ENCODE measurements at places on chromosomes 5 and 9. TPM values are rescaled to one million over a fixed set of nuclear protein-coding genes. Genes with fewer than 3 reads are reported as not detected.

The DNAI1 gene
- not detected for total RNA-seq

The PHPT1 gene
- total RNA-seq = 44.6 TPM

The IL33 gene
- 37.3 TPM for total RNA-seq

The FOXE1 gene
- 3.9 TPM for total RNA-seq

DNA sequence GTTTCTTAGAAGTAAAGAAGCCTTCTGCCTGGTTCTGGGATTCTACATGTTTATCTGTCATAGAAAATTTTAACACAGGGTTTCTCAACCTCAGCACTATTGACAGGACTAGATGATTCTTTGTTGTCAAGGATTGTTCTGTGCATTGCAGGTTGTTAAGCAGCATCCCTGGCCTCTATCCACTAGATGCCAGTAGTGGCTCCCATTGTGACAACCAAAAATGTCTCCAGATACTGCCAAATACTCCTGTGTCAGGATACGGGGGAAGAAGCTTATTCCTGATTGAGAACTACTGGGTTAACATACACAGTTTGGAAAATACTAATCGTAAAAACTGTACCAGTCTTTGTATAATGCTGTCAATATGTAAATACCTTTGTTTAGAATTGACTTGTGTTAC is 167.1 kb downstream of the NIPBL start:
- DNase-seq = no peak

GRCh38 chr9:123978981-123979380 is 32.6 kb upstream of the LHX2 start:
- DNase-seq = no peak

DNA sequence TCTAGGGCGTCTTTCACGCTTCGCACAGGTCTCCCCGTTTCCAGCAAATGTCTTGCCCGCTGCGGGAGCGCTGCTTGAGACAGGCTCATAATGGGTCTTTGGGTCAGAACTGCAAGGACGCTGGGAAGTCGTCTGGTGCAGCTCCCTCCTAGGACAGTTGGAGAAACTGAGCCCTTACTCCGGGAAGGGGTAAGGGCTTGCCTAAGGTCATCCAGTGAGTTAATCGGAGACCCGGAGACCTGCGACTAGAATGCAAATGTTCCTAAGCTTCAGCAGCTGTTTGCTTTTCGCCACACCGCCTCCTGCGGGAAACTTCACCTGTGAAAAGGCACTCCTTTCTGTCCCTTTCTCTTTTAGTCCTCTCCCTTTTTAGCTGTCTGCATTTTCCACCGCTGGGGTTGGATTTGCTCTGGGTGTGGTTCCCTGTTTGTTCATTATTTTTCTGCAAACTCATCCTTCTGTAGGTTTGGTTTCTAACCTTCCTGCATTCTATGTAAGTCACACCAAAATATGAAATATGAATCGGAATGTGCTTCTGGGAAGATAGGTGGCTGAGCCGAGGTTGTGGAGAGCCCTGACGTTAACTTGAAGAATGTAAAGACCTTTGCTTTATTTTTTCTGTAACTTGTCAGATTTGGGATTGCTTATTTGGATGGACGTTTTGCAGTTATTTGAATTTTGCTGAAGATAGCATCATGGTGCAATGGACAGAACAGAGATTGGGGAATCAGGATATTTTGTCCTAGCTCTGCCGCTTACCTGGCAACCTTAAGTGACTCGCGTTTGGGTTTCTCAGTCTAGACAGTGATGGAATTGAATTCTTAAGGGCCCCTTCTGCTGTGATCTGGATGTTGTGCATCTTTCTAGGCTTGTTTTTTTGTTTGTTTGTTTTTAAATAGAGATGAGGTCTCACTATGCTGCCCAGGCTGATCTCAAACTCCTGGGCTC is 909 bp downstream of the SLC36A1 start:
- peak; percentile 64 for DNase-seq

- no peak for DNase-seq
Measured at GRCh38 chr5:139694556-139695177, 46.5 kb downstream of the CXXC5 start.

- DNase-seq = no peak
Measured at GRCh38 chr5:158606233-158606632, 493.5 kb downstream of the EBF1 start.

DNA sequence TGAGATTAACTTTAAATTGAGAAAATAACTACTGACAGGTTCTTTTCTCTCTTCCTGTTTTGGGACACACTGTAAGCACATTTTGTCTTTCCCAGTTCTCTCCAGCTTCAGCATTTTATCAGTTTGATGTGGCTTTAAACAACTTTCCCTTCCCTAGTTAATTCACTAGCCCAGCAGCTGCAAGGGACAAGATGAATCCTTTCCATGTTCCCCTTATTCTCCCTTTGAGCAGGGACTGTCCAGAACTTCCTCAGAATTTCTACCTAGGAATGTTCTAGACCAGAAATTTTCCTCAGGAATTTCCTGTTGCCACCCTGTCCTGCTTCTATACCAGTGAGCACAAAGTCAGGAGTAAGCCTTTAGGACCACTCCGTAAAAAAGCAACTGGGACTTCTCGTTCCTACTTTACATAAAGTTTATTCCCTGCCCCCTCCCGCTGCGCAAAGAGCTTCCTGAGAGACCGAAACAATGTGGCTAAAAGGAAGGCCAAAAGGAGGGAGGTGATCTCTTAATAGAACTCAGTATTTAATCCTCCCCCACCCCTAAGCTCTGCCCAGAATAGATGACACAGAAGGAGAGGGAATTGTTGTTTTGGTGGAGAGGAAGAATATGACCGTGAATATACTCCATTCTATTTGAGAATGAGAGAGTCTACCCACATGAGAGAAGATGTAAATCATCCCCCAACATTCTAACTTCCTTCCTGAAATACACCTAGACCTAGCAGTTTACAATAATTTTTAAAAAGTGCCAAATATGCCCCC is 61.9 kb downstream of the GLIS3 start:
- DNase-seq = no peak

DNA sequence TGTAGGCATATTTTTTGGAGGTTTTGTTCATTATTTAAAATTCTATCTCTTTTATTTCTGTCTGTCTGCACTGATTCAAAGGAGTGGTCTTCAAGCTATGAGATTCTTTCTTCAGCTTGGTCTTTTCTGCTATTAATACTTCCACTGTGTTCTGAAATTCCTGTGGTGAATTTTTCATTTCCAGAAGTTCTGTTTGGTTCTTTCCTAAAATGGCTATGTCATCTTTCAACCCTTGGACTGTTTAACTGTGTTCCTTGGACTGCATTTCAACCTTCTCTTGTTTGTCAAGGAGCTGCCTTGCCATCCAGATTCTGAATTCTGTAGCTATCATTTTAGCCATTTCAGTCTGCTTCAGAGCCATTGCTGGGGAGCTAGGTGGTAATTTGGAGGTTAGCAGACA is 76.3 kb downstream of the CERT1 start:
- no peak for DNase-seq

DNA sequence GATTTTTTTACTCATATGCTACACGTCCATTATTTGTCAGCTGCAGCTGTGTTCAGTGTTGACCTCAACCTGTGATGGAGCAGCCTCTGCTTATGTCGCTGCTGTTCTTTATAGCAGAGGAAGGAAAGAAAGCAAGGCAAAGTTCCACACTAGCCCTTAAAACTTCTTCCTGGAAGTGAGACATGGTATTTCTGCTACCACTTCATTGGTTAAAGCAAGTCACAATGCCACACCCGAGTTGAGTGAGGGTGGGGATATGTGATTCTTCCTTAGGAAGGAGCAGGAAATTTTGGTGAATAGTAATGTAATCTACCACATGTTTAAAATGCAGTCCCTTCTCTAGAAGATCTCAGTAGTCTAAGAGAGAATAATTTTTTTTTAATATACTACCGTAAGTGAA is 224.8 kb upstream of the DMRT1 start:
- DNase-seq = no peak

- no peak for DNase-seq
Measured at GRCh38 chr5:117496801-117497200, 922.2 kb upstream of the SEMA6A start.

DNA sequence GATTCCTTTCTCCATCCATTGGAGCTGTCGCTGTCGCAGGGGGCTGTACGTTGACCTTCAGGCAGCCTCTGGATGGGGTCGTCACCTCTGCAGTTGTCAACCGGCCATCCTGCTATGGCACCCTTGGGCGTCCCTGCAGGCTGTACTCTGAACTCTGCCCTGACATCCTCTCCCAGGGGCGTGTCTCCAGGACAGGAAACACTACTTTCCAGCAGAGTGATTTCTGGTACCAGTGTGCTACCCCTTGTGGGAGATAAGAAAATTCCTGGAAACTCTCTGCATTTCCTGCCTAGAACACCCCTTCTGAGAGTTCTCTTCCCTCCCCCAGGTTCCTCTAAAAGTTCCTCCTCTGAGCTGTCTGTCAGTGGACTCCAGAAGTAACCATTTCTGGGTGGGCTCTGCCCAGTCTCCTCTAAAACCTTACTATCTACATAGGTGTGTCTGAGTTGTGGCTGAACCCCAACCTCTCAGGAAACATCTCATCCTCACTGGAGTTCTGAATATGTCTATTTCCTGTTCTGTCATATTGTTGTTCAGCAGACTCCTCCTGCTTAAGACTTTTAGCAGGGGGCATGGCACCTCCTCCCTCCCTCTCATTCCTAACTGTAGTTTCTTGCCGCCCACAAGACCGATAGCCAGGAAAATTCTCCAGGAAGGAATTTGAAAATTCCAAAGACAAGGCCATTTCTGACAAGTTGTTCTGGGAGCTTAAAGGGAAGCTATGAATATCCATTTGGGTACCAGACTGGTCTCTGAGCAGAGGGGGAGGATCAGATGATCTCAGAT is 145.3 kb upstream of the RASEF start:
- DNase-seq = no peak

GRCh38 chr9:105297442-105298075 is 53.1 kb downstream of the SLC44A1 start:
- no peak for DNase-seq

DNA sequence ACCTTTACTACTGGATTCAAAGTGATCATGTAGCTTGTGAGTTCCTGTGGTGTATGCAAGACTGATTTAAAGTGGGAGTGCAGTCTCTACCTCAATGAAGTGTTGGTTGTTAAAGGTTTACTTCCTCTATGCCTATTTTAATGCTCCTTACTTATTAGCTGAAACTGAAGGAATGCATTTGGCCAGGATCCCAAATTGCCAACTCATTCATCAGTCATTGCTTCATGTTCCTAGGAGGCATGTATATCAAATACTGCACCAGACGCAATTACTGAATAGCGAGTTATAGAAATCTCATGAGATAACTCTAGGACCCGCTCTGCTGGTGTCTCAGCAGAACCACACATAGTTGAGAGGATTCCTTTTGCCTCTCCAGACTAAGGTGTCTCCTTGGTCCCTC is 143.0 kb upstream of the RPS23 start:
- no peak for DNase-seq

DNA sequence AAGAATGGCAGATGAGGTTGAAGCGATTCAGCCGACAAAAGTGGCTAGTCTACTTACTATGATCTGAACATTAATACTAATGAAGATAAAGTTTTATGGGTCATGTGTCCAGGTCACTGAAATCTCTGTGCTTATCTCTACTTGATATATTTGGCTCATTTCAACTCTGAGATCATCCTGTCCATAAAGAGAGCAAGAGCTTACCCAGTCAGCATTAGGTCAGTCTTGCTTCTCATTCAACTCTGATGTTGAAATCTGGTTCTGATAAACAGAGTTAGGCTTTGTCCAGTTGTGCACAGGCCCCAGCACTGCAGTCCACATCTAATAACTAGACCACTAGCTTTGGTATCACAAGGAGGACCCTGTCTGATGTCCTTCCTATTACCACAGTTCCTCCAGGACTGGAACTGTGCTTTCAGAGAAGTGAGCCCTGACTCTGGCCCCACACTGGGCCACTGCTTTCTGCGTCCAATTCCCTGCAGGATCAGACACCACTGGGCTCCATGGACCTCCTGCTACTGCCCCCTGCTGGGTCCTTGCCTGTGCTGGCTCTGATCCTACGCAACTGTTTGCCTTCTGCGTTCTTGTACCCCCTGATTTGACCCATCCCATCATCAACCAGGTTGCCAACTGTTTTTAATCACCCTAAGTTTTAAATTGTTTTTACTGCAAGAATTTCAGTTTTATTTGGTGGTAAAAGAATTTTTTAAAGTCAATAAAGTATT is 23.7 kb upstream of the FAM120A start:
- DNase-seq = no peak
